ENCODE measurements at places on chromosomes 1 and 21. TPM values are rescaled to one million over a fixed set of nuclear protein-coding genes. Genes with fewer than 3 reads are reported as not detected.

DNA sequence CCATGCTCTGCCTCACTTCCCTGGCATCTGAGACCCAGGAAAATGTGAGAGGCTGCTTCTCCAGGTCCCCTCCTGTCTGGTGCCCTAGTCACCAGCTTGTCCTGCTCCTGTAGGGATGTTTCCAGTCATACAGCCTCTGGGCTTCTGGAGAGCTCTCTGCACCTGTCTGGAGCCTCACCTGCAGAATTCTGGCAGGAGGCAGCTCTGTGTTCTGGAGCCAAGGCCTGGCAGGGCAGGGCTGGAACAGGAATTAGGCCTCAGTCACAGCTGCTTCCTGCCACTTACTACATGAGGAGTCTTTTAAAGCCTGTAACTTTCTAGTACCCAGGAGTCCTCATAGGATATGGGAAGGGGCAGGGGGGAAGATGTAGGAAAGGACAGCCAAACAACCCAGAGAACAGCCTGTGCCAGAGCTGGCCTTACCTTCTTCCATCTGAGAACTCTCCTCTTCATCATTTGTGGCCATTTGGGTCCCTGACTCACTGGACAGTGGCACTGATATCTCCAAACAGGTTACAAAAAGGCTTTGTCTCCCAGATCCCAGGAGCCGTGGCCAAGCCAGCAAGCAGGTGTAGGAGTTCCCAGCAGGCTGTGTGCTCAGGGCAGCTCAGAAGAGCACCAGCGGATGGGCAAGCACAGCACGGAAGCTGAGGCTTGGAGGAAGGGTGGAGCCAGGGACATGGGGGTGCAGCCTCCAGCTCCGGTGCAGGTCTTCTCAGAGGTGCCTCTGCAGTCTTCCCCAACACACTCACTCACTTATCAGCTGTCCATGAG, 31.4 kb upstream of the ARTN start:
- no peak for DNase-seq
- H3K27ac ChIP-seq: no peak overlapping the region
- H3K36me3 ChIP-seq: peaks cover 28% of the 10 kb centered on the region
- H3K27me3 ChIP-seq: no peaks in the 10 kb centered on the region

Gene GPR157
- total RNA-seq: 7.6 TPM

- peak within 1 kb of the TSS; percentile 70 for H3K4me3 ChIP-seq
- peak within 1 kb of the TSS; percentile 63 for H3K27ac ChIP-seq
- peak; percentile 94 for DNase-seq
- peaks cover 7% of the 10 kb centered on the region for H3K27me3 ChIP-seq
- no peaks in the 10 kb centered on the region for H3K36me3 ChIP-seq
- H3K4me1 ChIP-seq: peaks cover 39% of the 10 kb centered on the region
Observed at GRCh38 chr1:29235955-29236711, at the start of gene PTPRU. Gene PTPRU, plus strand, starts transcription at chr1:29236522. Its CDS starts 123 bp downstream, at chr1:29236645.

Gene ESRRG
- 44.3 TPM for total RNA-seq

DNA sequence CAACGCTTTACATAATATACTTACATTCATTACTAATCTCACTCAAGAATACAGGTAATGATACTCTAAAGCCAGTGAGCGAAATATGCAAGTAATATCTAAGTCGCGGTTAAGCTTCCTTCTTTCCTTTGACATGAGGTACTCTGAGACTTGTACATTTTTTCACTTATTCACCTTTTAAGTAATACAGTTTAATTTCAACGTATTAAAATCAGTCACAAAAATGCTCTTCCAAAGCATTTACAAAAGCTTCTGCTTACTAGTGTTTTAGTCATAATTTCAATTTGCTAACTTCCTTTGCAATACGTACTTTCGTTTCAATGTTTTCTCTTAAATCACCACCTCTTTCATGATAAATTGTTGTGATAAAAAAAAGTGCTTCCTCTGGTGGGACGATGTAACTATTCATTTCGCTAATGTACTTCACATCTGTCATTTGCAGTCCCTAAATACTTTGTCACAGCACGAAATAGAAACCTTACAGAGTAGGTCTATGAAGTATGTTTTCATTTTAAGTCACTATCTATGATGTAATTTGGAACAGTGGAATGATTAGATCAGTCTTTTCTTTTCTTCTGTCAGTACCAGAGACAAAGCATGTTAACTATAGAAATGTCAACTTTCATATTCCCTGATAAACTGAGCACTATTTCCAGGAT, 34.0 kb upstream of the ADGRL4 start:
- no peaks in the 10 kb centered on the region for H3K4me1 ChIP-seq
- no peak for DNase-seq
- H3K27ac ChIP-seq: no peak overlapping the region
- peak overlapping the region; percentile 15 for H3K4me3 ChIP-seq
- no peaks in the 10 kb centered on the region for H3K27me3 ChIP-seq

DNA sequence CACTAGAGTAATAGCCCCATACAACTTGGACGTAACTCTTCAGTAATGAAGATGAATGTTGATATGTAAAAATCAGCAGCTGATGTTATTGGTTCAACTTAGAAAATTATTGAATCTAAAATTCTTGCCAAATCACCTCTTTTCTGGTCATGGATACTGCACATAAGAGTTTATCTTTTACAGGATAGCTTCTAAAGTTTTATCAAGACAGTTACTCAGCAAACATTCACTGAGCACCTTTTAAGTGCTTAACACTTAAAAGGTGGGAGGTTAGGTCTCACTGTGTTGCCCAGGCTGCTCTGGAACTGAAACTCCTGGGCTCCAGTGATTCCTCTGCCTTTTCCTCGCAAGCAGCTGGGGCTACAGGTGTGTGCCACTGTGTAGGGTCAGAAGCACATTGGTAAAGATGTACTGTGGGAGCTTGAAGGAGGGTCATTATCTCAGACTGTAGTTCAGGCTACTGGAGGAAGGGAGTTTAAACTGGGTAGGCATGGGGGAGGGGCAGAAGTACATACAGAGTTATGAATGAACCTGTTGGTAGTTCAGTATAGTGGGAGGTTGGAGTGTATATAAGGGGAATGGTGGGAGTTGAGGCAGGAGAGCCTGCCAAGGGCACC, 2.0 kb downstream of the MPZL1 start:
- no peak overlapping the region for H3K27ac ChIP-seq
- H3K36me3 ChIP-seq: no peaks in the 10 kb centered on the region
- H3K4me3 ChIP-seq: peak overlapping the region; percentile 97
- peak; percentile 28 for DNase-seq

- no peak overlapping the region for H3K27ac ChIP-seq
- no peak overlapping the region for H3K4me3 ChIP-seq
- no peaks in the 10 kb centered on the region for H3K36me3 ChIP-seq
- peaks cover 12% of the 10 kb centered on the region for H3K4me1 ChIP-seq
Observed at GRCh38 chr1:200079232-200079940, 51.9 kb downstream of the NR5A2 start.

DNA sequence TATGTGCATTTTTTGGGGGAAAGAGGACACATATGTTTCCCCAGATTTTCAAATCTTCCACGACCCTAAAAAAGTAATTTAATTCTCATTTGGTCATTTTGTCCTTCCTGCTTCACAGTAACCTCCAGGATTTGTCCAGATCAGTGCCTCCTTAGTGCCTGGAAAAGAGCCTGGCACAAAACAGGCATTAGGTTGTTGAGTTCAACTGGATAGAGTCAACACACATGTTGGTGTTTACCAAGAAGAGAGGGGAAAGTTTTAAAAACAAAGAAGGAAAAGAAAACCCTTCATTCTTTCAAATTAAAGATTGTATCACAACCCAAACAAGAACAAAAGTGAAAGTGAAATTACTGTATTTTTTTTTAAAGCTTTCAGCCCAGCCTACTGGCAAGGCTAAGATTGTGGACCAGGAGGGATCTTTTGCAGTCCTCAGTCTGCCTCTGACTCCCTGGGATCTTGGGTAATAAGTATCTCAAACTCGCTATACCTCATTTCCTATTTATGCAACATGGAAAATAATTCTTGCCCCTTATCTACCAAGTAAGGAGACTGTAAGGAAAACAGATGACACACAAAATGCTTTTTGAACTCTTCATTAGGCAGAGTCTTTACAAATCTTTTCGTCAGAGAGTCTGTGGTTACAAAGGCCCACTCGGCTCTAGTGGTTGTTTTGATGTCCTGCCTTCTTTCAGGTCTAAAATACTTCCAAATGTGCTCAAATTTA, 57.8 kb downstream of the ZNF281 start:
- H3K27me3 ChIP-seq: no peaks in the 10 kb centered on the region
- H3K4me1 ChIP-seq: no peaks in the 10 kb centered on the region
- no peak overlapping the region for H3K27ac ChIP-seq
- H3K4me3 ChIP-seq: no peak overlapping the region
- DNase-seq: peak; percentile 49

GRCh38 chr21:46264690-46265144, 20.7 kb downstream of the MCM3AP start:
- H3K27me3 ChIP-seq: no peaks in the 10 kb centered on the region
- peaks cover 100% of the 10 kb centered on the region for H3K36me3 ChIP-seq
- H3K27ac ChIP-seq: no peak overlapping the region

DNA sequence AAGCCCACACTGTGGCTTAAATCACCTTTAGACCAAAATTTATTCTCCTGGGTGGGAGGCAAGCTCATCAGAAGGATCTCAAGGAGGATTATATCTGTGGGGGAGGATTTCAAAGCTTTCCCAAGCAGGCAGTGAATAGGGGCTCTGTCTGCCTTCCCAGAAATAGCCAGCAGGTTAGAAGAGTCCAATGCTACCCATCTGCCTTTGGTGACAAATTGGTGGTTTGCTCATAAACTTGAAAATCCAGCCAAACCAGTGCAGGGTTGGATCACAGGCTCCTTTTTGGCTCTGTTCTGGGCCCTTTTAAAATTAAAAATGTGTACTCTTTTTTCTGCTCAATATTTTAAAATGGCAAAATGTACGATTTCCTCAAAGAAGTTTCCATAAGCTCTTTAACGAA, 118.9 kb upstream of the ZC3H11B start:
- H3K27me3 ChIP-seq: no peaks in the 10 kb centered on the region
- H3K4me3 ChIP-seq: no peak overlapping the region
- no peaks in the 10 kb centered on the region for H3K36me3 ChIP-seq
- no peaks in the 10 kb centered on the region for H3K4me1 ChIP-seq

DNA sequence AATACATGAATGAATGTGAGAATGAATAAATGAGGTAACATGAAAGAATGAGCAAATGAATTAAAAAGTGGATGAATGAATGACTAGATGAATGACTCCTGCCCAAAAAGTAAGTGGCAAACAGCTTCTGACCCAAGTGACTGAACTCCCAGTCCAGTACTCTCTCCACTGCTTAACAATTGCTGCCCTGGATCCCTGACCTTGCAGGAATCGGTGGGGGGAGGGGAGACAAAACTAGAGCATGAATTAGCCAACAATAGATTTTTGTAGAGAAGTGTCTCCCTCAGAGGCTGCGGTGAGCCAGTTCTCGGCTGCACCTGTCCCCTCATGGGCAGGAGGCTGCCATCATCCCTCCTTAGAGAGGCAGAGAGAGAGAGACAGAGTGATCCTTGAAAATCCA, 5.9 kb upstream of the GRIK3 start:
- no peak overlapping the region for H3K27ac ChIP-seq
- peaks cover 64% of the 10 kb centered on the region for H3K27me3 ChIP-seq
- no peak for DNase-seq
- peaks cover 8% of the 10 kb centered on the region for H3K4me1 ChIP-seq

DNA sequence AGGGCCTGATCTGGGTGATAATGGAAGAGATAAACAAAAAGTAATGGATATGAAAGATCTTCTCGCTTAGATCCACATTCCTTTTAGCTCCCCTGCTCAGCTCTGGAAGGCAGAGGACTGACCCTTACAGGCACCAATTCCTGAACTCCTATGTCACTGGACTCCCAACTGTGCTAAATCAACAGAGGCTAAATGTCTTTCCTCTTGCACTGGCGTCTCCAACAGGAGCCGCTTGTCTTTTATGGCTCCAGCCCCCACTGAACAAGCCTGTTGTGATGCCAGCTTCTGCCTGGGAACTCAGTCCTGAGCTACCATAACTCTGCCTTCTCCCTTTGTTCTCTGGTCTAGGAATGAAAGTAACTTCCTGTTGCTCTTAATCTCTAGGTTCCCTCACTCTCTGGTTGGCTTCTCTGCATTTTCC, 142.1 kb upstream of the COL11A1 start:
- no peaks in the 10 kb centered on the region for H3K27me3 ChIP-seq
- no peaks in the 10 kb centered on the region for H3K36me3 ChIP-seq
- H3K27ac ChIP-seq: no peak overlapping the region
- DNase-seq: no peak
- no peak overlapping the region for H3K4me3 ChIP-seq
- H3K4me1 ChIP-seq: no peaks in the 10 kb centered on the region

DNA sequence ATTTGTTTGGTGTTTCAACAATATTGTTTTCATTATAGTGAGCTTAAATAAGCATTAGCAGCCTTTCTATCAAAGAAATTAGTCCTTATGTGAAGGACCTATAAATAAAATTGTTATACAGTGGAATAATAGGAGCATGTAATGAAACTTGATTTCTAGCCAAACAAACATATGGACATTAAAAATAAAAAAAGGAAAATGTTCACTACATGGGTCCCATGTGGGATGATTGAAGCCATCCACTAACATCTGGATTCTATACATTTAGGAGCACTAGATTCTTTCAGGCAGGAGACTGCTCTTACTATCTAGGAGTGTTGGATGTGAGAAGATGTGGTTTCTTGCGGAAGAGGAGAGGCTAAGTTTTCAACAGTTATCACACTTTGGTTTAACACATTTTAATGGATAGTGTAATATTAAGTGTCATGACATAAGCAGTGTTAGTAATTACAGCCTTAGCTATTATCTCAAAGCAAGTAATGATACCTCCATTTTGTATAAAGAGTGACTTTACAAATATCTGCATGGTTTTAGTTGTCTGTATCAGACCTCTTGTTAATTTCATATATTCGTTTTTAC, 62.3 kb downstream of the LYPLAL1 start:
- no peak overlapping the region for H3K27ac ChIP-seq
- H3K4me1 ChIP-seq: no peaks in the 10 kb centered on the region
- no peak overlapping the region for H3K4me3 ChIP-seq
- DNase-seq: no peak

DNA sequence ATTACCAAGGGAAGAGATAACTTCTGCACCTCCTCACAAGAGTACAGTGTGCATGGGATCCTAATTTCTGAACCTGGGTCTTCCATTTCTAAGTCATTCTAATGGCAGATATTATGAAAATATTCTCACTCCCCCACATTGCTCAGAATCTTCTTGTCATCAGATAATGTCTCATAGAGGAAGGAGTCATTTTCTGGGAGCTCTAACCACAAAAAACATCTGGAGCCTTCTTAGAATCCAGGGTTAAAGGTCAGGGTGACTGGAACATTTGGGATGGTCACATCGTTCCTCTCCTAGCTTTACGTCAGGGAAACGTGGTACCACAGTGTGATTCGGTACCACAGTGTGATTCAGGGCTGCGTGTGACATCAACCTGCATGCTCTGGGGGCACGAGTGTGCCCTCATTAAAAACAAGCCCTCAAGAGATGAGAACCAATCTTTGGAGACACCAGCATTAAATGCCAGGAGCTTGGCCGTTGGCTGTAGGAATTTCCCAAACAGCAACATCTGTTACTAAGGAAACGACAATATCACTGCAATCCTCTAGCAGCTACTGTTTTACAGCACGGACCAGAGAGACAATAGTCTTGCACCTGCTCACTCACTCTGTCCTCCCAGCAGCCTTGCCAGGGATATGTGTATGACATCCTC, 179.1 kb downstream of the PSMG1 start:
- H3K27ac ChIP-seq: peak overlapping the region; percentile 20
- DNase-seq: no peak
